ENCODE measurements at places on chromosomes 7 and 10. TPM values are rescaled to one million over a fixed set of nuclear protein-coding genes. Genes with fewer than 3 reads are reported as not detected.
A peak's percentile ranks its signal among the peaks of the same experiment; 100 is the strongest.

The RARRES2 gene
- total RNA-seq = not detected

The CDHR1 gene
- total RNA-seq = not detected

DNA sequence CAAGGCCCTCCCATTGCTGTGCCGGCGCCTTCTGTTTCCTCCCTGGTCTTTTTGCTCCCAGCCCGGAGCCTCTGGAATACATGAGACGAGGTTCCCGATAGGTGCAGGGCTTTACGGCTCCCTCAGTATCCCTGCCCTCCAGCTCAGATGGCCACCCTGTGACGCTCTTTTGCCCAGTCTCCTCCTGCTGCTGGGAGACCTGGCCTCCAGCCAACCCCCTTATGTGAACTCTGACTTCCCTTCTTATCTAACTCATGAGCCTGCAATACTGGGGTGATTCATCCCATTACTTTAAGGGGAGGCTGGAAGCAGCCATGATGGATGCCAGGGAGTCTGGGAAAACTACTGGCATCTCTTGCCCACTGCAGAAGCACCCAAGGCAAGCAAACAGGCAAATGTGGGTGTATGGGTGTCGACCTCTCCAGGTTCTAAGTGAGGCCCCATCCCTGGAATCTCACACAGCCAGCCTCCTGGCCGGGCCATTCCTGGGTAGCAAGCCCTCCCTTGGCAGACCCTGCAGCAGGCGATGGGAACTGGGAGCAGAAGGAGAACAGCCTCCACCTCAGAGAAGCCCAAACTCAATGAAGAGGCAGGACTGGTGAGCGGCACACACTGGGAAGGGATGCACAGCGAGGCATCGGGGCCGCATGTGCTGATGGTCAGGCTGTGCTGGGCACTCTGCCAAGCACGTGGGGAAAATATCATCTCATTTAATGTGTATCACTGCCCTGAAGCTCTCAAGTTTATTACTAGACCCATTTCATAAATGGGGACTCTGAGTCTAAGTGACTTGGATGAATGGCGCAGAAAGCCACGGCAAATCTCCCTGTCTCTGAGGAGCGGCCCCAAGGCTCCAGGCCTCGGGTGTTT is 97.5 kb downstream of the FAM53B start:
- DNase-seq = peak; percentile 31

DNA sequence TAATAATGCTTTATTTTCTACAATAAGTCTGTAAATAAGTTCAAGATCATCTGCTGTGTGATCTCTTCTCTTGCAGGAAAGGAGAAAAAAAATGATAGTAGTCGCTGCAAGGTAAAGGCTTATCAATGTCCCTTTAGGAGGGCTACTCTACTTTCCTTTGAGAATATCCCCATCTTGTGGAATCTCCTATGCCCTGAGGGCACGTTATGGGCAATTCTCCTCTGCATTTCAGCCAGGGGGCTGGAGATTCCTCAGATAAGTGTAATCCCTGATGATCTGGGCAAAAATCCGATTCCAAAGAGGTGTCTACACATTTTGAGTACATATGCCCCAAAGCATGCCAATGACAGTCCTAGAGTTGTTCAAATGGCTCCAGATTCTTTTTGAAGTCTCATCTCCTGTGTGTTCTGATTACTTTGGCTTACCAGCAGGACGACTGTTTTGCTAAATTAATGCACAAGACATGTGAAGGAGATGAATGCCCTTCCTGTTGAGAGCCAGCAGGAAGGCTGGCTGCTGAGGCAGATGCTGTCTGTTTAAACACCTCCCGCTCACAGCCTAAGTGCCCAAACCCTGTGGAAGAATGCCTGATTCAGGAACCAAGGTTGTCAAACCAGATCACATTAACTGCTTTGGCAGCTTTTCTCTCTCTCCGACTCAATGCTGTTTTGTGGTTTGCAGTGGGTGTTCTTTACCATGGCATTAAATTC is 171.2 kb upstream of the COL1A2 start:
- DNase-seq = peak; percentile 73

DNA sequence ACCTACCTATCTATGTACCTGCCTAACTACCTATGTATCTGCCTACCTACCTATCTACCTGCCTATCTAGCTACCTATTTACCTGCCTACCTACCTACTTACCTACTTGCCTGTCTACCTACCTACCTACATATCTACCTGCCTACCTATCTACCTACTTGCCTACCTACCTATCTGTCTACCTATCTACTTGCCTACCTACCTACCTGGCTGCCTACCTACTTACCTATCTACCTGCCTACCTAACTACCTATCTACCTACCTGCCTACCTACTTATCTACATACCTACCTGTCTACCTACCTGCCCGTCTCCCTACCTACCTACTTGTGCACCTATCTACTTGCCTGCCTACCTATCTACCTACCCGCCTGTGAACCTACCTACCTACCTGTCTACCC is 68.7 kb upstream of the NPTX2 start:
- DNase-seq = no peak

DNA sequence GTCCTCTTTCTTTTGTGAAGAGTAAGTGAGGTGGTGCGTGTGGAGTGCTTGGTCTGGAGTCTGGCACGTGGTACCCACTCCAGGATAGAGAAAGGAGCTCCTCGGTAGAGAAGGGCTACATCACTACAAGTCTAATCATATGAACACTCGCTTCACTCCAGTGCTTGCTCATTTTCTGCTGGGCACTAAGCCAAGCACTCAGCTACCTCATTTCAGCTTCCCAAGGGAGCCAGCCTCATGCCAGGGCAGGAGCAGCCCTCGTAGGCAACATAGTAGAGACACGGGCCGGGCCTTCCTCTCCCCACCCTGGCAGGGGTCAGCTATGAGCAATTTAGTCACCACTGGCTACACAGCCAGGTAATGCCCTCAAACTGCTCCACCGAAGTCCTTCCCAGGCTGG is 11.4 kb upstream of the HSPA12A start:
- peak; percentile 51 for DNase-seq
